NCI-H2081 (cell line): ENCODE measurements at places on chromosomes 7 and 10.

DNA sequence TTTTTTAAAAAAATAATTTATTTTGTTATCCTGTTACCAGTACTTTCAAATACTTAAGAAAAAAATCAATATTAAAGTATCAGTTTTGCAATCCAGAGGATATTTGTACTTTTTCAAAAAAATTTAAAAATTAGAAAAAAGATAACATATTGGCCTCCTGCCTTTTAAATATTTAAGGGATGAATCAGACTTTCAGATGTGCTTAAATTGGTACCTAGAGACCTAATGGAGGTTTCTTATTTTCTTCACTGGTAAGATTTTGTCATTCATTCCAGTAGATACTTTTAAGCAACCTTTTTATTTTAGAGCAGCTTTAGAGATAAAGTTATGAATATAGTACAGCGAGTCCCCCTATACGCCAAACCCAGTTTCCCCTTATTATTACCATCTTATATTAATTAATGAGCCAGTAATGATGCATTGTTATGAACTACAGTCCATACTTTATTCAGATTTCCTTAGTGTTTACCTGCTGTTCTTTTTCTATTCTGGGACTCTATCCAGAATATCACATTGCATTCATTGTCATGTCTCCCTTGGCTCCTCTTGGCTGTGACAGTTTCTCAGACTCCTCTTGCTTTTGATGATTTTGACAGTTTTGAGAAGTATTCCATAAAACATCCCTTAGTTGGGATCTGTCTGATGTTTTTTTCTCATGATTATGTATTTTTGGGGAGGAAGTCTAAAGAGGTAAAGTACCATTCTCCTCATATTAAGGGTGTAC, 34.2 kb downstream of the BICC1 start:
- DNase-seq: no peak

DNA sequence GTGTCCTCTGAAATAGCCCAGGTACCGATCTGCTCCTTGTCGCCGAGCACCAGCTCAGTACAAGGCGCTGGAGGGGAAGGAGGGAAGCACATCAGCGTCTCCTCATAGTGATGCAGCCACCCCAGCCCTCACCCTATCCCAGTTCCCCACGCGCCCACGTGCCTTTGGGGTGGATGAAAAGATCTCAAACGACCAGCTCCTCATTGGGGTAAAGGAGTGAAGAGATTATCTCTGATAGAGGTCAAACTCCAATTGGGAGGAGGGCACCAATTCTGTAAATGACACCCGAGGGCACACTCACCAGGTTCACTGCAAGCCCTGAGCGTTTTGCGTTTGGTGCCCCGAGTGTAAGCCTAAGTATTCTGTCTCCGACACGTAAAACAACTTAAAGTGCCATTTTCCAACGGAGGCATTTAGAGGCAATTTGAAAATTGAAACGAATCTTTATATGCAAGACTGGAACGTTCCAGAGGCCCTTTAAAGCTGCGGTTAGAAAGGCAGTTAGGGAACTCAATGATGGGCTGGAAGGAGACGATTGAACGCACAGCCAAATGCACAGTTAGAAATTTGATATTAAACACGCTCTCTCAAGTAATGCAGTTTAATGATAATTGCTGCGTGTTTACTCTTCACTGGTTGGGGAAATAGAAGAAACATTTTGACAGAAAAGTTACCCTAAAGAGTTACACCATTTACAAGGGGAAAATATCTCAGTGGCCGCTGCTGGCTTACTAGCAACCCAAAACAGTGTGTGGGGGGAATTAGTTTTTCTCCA, 8.9 kb upstream of the EMX2 start:
- no peak for DNase-seq

- DNase-seq: no peak
Observed at GRCh38 chr10:49280001-49280408, 19.0 kb upstream of the C10orf71 start.

- DNase-seq: no peak
Observed at GRCh38 chr10:17200001-17200911, 1.2 kb downstream of the TRDMT1 start.

- no peak for DNase-seq
Observed at GRCh38 chr7:136104269-136104603, 127.1 kb upstream of the MTPN start.

DNA sequence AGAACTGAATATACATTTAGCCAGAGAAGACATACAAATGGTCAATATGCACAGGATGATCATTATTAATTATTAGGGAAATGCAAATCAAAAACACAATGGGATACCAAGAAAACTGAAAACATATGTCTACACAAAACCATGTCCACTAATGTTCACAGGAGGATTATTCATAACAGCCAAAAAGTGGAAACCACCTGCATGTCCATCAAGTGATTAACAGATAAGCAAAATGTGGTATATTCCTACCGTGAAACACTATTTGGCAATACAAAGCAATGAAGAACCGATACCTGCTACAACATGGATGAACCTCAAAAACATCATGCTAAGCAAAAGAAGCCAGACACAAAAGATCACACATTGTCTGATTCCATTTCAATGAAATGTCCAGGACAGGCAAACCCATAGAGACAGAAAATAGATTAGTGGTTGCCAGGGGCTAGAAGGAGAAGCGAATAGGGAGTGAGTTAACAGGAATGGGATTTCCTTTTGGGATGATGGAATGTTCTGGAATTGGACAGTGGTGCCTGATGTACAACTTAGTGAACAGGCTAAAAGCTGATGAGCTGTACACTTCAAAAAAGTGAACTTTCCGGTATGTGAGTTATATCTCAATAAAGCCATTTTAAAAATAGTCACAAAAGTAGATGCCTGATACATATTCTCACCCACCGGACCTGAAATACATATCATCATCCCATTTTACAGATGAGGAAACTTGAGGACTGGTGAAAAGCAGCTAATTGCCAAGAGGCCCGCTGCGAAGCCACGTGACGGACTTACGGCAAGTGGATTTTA, 33.6 kb downstream of the HIPK2 start:
- no peak for DNase-seq
